ELR (cell line): ENCODE measurements at places on chromosomes 11 and 22.

GRCh38 chr11:35114906-35115687 lies 23.9 kb upstream of the CD44 start:
- no peak for DNase-seq

DNA sequence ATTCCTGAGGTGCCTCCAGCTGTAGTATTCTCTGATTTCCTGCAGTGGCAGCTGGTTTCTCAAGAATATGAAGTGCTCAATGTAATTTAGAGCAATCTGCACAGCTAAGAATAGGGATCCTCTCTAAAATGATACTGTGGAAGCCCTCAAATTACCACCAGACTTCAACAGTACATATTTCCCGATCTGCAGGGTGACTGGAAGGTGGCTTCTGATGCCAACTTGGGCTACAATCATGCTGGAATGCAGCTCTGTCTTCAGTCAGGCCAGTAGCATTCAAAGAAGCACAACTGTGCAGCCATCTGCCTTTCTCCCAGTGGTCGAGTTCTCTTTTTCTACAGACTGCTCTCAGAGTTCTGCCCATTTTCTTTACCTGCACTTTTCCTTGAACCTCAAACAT lies 55.5 kb upstream of the CD5 start:
- DNase-seq: no peak

GRCh38 chr22:26740253-26740652 lies 82.9 kb downstream of the MIAT start:
- no peak for DNase-seq

- DNase-seq: peak; percentile 30
These were observed 6.7 kb upstream of the OR5I1 start for GRCh38 chr11:55942785-55943392.

- no peak for DNase-seq
These were observed 63.7 kb downstream of the PRDM11 start for GRCh38 chr11:45209891-45210699.

DNA sequence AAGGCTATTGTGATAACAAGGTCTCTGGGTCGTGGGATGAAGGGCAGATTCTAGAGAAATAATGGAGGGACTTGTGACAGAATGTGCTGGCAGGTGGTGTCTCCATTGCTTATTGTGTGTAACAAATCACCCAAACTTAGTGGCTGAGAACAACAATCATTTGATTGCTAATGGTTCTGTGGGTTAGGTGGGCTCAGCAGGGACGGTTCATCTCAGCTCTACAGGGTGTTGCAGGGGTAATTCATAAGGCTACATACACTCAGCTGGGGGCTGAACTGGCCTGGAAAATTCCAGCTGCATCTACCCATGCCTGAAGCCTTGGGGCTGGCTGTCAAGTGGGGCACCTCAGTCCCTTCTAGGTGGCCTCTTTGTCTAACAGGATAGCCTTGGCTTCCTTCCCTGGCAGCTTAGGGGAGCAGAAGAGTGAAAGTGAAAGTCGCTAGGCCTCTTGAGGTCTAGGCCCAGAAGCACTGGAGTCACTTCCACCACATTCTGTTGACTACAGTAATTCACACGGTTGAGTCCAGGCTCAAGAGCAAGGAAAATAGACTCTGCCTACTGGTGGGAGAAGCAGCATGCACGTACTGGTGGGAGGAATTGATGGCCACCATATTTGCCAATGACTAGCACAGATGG lies 308.9 kb downstream of the MN1 start:
- peak; percentile 15 for DNase-seq

DNA sequence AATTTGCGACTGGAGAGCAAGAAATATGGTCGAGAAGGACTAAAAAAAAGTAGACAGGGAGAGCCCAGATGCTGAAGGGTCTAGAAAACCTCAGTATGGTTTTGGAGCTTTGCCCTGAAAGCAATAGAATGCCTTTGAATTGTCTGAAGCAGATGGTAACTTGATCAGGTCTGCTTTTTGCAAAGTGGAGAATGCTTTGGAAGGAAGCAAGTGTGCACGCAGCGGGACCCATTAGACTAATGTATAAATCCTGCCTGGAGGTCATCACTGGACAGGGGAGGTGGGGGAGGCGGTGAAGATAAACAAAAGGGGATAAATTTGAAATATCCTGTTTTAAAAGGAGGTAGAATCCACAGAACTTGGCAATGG lies 757 bp upstream of the HINFP start:
- peak; percentile 41 for DNase-seq

GRCh38 chr11:58922479-58922878 lies 16.8 kb upstream of the GLYATL1 start:
- DNase-seq: no peak
